ENCODE measurements at places on chromosomes 7 and 10. TPM values are rescaled to one million over a fixed set of nuclear protein-coding genes. Genes with fewer than 3 reads are reported as not detected.

Gene SFRP5
- 81.0 TPM for total RNA-seq

Gene SPDYE5
- not detected for total RNA-seq

Gene ZNF117
- 63.3 TPM for total RNA-seq

Gene ITPRID1
- total RNA-seq: 3.1 TPM

Gene SEMA3D
- total RNA-seq: 27.9 TPM

GRCh38 chr10:50508315-50509051 lies 115.3 kb downstream of the SGMS1 start:
- H3K27ac ChIP-seq: peak overlapping the region; percentile 6
- no peaks in the 10 kb centered on the region for H3K27me3 ChIP-seq
- DNase-seq: no peak
- H3K4me3 ChIP-seq: no peak overlapping the region

- no peak overlapping the region for H3K27ac ChIP-seq
- H3K4me1 ChIP-seq: no peaks in the 10 kb centered on the region
- H3K27me3 ChIP-seq: peaks cover 7% of the 10 kb centered on the region
- H3K4me3 ChIP-seq: no peak overlapping the region
- DNase-seq: no peak
Observed at GRCh38 chr7:38425509-38425908, 152.1 kb upstream of the TARP start.

DNA sequence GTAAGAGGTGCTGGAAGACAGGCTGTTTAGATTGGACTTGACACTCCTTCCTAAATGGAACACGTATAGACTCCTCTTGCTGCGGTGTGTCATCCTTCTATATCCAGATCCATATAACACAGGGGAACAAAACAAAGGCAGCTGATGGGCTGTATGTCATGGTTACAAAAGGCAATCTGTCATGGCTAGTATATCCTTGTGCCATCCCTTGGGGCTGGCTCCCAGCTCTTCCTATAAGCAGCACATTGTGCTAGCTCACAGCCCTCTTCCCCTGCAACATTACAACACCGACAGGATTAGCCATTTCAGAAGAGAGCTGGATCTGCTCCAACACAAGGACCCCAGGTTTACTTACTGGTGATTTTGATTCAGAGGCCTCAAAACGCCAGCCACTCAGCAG lies 15.3 kb downstream of the LIPK start:
- peaks cover 15% of the 10 kb centered on the region for H3K27me3 ChIP-seq
- peaks cover 1% of the 10 kb centered on the region for H3K4me1 ChIP-seq
- H3K36me3 ChIP-seq: no peaks in the 10 kb centered on the region

DNA sequence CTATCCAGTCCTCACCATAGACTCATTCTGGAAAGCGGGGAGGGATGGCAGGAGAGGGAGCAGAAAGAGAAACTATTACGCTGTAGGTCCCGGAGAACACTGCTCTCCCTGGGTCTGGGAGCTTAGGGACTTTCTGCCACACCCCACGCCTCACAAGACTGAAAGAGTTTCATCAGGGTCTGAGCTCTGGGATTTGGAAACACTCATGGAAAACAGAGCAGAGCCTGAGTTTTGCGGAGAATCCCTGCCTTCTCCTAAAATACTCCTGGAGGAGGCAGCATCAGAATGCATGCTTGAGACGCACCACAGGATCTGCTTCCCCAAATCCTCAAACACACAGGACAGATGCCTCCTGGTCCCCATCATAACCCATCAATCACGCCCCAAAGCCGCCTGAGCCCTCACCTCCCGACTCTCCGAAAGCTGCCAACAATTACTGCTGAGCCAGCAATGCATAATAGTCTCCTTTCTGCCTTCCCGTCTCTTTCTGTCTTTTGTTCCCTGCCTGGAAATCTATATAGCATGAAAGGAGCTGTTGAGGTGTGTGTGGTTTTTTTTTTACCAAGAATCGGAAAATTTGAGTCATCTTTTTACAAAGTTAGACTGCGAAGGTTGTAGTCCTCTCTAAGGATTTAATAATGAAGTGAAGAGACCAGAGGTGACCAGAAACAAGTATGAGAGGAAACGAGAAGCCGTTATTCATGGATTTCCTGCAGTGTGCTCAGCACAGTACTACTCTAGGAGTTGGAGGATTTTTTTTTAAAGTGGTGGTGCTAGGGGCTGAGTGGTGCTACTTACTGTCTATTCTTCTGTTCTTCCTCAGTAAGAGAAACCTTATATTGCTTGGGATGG lies 37.7 kb downstream of the ASB13 start:
- H3K36me3 ChIP-seq: no peaks in the 10 kb centered on the region
- H3K27ac ChIP-seq: no peak overlapping the region
- no peak overlapping the region for H3K4me3 ChIP-seq
- no peak for DNase-seq
- H3K27me3 ChIP-seq: peaks cover 7% of the 10 kb centered on the region

- H3K36me3 ChIP-seq: peaks cover 7% of the 10 kb centered on the region
- peaks cover 7% of the 10 kb centered on the region for H3K4me1 ChIP-seq
- DNase-seq: no peak
- no peaks in the 10 kb centered on the region for H3K27me3 ChIP-seq
- no peak overlapping the region for H3K4me3 ChIP-seq
Observed at GRCh38 chr7:73671857-73672445, 4.3 kb downstream of the VPS37D start.

GRCh38 chr10:31723106-31723750 lies 205.4 kb downstream of the ARHGAP12 start:
- no peaks in the 10 kb centered on the region for H3K4me1 ChIP-seq
- H3K4me3 ChIP-seq: no peak overlapping the region
- H3K36me3 ChIP-seq: no peaks in the 10 kb centered on the region
- H3K27ac ChIP-seq: no peak overlapping the region
- H3K27me3 ChIP-seq: no peaks in the 10 kb centered on the region
- no peak for DNase-seq

- no peak for DNase-seq
- no peaks in the 10 kb centered on the region for H3K27me3 ChIP-seq
- no peak overlapping the region for H3K4me3 ChIP-seq
- peaks cover 2% of the 10 kb centered on the region for H3K4me1 ChIP-seq
Observed at GRCh38 chr7:16727736-16728135, 25.8 kb upstream of the TSPAN13 start.

- H3K27me3 ChIP-seq: no peaks in the 10 kb centered on the region
- no peaks in the 10 kb centered on the region for H3K36me3 ChIP-seq
- H3K27ac ChIP-seq: no peak overlapping the region
- no peak overlapping the region for H3K4me3 ChIP-seq
Observed at GRCh38 chr7:80732630-80733029, 94.2 kb downstream of the CD36 start.

- DNase-seq: no peak
- H3K36me3 ChIP-seq: peaks cover 20% of the 10 kb centered on the region
- no peaks in the 10 kb centered on the region for H3K27me3 ChIP-seq
Observed at GRCh38 chr10:12165999-12166775, 29.5 kb downstream of the NUDT5 start.
